DMS53 (cell line): ENCODE measurements at places on chromosomes 4 and X.
A peak's percentile ranks its signal among the peaks of the same experiment; 100 is the strongest.

- DNase-seq: peak; percentile 28
These were observed 58.1 kb downstream of the MAML3 start for GRCh38 chr4:140095694-140096482.

- DNase-seq: peak; percentile 53
These were observed 542.4 kb upstream of the DIPK2B start for GRCh38 chrX:45743081-45743533.

DNA sequence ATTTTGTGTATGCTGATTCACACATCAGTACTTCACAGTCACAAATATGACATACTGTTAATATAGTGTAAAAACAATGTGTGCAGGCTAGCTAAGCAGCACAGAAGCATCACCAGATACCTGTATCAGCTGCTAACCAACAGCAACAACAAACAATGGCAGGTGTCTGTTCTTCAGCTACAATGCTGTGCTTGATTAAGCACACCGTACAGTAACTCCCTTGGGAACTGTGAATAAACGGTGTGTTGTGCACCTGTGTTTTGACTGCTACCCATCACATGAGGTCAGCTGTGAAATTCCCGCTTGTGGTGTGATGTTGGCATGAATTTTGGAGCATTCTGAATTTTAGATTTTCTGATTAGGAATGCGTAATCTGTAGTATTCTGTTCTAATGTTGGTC is 379.7 kb upstream of the FAT1 start:
- DNase-seq: peak; percentile 74

DNA sequence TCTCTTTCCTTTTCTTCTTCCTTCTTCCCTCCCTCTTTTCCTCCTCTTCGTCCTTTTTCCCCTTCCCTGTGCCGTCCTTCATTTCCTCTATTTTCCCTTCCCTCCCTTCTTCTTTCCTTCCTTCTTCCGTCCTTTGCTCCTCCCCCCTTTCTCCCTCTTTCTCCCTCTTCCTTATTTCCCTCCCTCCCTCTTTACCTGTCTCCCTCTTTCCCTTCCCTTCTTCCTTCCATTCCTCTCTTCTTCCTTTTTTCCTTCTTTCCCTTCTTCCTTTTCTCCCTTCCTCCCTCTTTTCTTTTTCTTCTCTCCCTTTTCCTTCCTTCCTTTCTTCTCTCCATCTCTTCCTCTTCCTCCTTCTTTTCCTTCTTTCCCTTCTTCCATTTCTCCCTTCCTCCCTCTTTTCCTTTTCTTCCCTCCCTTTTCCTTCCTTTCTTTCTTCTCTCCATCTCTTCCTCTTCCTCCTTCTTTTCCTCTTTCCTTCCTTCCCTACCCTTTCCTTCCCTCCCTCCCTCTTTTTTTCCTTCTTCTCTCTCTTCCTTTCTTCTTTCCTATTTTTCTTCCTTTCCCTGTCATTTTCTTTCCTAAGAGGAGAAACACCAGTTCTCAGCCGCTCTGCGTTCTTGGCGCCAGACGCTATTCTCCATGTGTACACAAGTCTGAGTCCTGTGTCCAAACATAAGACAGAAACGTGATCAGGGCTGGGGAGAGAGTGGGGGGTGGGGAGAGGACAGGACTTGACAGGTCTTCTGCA is 597.1 kb downstream of the MID1IP1 start:
- DNase-seq: peak; percentile 83

DNA sequence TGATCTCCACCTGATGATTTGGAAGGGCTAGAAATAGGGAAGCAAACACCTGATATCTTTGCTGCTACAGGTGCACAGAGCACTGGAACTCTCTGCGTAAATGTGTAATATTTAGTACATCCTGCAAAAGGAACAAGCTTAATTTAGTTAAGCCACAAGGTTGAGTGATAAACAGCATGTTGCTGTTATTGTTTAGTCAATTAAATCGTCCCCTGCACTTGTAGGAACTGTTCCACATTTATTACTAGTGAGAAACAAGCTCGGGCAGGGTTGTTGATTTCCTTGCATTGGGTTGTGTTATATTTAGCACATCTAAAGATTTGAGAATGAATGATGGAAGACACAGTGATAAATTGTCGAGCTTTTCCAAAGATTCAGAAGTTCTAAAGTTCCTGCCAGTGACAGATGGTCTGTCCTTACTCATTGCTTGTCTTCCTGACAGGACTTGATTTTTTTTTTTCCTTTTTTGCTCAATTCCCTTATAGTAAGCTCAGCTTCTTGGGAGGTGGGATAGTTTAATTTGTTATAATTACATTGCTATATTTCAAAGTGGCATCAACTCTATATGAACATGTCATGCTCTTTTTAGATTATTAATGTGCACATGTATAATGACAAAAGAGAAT is 627.0 kb upstream of the ATOH1 start:
- DNase-seq: no peak

- DNase-seq: no peak
These were observed 675 bp downstream of the L1CAM start for GRCh38 chrX:153885208-153885787.

DNA sequence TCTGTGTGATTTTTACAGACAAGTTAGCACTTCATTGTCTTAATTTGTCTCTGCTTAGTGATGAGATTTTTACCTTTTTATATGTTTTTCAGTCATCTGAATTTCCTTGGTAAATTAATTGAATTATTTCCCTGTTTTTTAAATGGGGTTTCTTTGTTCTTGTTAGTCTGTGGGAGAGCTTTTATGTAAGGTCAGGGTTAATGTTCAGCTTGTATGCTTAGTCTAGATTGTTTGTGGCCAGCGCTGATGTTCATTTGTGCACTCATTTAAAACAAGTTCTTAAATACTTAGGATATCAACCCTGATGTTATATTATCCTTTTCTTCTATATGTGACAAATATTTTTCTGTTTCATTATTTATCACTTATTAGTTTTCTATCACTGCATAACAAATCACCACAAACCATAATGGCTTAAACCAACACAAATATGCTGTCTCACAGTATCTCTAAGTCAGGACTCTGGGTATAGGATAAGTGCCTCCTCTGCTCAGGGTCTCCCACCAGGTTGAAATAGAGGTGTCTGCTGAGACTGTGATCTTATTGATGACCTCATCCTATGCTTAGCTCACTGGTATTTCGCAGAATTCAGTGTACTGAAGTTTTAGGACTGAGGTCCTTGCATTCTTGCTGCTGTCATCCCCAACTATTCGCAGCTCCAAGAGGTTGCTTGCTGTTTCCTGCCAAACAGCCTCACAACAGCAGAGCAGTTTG is 53.2 kb downstream of the ATP10D start:
- DNase-seq: no peak

GRCh38 chrX:74343343-74344279 is 39.6 kb downstream of the ZCCHC13 start:
- DNase-seq: peak; percentile 91

DNA sequence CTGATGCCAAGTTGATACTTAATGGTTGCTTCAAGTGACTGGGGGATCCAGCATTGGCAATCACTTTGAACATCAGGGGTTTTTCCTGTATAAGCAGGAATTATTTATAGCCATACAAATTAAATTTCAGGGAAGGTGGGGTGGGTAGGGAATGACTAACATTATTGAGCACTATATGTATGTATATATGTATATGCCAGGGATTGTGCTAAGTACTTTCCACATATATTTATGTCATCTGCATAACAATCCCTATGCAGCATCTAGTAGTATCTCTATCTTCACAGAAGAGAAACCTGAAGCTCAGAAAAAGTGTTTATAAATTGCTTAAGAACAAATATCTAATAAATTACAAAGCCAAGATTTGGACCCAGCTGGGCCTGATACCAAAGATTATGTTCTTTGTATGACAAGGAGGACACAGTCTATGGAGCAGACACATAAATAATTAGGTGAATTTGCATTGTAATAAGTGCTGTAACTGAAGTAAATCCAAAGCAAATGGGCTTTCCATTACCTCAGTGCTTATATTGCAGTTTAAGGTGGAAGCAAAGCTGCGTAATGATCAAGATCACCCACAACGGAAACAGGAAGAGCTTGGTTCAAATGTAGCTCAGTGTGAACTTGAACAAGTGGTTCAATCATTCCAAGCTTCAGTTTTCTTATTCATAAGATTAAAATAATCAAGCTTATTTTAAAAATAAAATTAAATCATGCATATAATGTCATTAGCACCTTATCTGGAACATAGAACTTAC is 18.9 kb upstream of the RASGEF1B start:
- no peak for DNase-seq

GRCh38 chr4:160370046-160370445 is 1267.2 kb downstream of the RAPGEF2 start:
- DNase-seq: peak; percentile 12

DNA sequence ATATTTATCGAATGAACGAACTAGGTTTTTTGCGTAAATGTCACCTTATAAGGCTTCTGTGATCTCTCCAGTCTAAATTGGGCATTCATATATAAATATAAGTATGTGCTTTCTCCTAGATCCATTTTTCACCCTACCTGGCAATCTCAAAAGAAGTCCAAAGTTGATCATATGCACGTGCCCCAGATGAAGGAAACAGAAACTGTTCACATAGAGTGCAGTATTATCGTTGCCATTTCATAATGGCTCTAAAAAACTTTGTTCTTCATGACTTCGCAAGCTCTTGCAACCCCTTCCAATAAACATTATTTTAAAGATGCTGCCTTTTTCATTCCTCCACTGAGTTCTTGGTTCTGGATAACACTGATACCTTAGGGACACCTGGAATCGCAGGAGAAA is 708 bp downstream of the INTS12 start:
- no peak for DNase-seq

GRCh38 chr4:26034849-26035248 is 120.8 kb downstream of the SMIM20 start:
- no peak for DNase-seq

DNA sequence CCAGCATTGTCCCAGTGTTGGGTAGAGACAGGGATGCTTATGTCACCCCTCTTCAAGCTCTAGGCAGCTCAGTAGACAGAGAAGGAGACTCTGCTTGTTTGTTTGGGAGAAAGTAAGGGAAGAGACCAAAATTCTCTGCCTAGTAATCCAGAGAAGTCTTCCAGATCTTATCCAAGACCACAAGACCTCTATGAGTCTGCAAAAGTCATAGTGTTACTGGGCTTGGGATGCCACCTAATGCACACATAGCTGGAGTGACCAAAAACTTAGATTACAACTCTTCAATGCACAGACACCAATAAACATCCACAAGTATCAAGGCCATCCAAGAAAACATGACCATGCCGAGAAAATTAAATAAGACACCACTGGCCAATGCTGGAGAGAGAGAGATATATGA is 205.5 kb downstream of the UNC5C start:
- DNase-seq: no peak

DNA sequence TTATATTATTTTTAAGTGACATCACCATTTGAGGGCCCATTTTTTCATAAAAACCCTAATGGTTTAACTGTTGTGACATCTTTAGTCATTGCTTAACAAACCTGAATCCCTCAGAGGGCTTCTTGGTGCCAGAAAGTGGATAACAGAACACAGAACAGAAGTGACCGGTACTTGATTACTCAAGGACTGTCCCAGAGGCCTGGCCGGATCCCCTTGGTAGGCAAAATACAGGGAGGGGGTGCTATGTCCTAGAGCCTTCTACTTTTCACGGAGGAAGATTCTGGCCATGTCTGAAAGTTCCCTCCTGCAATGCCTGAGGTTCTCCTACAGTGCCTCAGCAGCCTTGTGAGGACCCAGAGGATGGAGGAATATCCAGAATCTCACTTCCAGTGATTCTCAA is 94.3 kb upstream of the DCLK2 start:
- no peak for DNase-seq

DNA sequence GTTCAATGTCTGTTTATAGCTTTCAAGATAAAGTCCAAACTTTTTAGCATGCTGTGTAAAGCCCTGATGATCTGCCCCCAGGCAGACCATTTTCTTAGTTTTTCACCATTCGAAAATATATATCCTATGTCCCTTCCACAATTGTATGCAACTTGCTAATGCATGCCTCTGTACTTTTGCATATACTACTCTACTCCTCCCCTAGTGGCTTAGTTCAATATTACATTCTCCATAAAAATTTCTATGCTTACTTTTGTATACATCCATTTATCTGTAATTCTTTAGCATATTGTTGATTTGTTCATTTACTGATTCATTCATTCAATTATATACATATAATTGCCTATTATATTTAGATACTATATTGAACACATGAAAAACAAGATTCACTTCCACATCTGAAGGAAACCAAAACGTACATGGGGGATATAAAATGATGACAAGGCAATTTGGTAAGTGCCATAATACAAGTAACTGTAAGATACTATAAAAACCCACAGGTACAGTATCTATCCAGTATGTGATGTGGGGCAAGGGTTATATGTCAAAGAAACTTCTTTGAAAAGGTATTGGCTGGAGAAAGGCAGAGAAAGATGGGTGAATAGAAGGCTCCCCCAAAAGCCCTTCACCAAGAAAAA is 902.5 kb downstream of the FAM133A start:
- peak; percentile 39 for DNase-seq

DNA sequence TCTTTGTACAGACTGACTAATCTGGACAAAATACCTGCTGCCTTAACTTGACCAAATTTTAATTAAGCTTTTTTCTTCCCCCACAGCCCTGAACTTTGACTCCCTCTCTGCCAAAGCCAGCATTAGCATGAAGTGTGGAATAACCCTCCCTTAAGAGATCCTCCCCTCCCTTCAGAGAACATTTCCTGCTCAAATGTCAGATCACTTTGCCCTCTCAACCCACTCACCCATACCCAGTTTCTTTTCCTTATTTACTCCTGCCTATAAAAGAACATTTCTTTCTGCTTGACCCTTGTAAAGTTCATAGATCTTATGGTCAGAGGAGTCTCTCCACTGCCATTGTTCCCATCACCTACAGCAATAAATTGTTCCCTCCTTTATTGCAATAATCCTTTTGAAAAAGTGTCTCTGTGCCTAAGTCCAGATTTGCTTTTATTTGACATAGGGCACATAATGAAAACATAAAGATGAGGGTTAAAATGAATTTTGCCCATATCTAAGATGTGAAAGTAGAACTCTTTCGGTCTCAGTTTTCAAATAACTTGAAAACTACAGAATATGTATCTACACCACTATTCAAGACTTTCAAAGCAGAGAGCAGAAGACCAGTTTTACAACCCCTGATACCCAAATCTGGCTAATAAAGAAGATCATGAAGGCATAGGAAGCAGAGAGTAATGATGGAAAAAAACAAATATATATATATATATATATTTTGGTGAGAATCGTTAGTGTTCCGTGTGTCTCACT is 289.7 kb upstream of the ANXA10 start:
- no peak for DNase-seq

DNA sequence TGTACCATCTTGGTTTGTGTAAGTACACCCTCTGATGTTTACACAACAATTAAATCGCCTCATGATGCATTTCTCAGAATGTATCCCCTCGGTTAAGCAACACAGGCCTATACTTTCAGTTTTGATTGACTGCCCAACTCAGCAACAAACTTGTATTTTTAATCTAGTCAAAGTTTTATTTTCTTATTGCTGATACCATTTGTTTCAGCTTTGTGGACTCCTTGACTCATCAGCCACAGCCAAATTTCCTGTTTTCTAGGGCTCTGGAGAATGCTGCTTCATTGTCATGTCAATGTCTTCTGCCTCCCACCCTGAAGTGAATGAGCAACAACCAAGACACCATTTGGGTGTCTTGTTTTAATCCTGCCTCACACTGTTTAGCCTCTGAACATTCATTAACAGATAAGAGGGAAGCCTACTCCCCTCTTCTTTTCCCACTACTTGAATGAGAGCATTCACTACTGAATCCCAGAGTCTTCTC is 14.0 kb downstream of the BBS12 start:
- no peak for DNase-seq

GRCh38 chrX:106726485-106727437 is at the start of gene RNF128:
Gene RNF128, plus strand, starts transcription at chrX:106726701. Its CDS starts 213 bp downstream, at chrX:106726914.
- DNase-seq: peak; percentile 93

GRCh38 chr4:16667464-16667863 is 231.0 kb downstream of the LDB2 start:
- DNase-seq: no peak
